Activated CD4-positive, alpha-beta memory T cell treated with anti-CD3 and anti-CD28 coated beads, Interleukin-2, amount 10 ng/mL, durations not matched to agents 7 days and 5 days (primary cell): ENCODE measurements at places on chromosomes 7 and 10. TPM values are rescaled to one million over a fixed set of nuclear protein-coding genes. Genes with fewer than 3 reads are reported as not detected.
A peak's percentile ranks its signal among the peaks of the same experiment; 100 is the strongest.

DNA sequence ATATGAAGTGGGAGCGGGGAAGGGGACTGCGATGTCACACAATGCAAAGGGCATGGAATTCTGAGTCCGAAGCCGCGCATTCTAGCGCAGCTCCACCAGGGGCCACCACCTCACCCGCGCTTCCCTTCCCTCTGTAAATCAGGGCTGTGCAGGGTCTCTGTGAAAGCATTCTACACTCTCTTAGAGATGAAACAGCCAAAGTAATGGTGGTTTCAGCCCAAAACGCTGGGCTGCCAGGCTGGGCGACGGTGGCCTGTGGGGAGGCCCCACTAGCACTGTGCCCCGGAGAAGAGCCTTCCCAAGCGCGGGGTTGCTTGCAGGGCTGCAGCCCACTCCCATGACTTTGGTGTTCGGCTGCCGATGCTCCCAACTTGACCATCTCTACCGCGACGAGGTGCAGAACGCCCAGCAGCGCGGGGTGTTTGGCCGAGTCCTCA, 11.4 kb downstream of the ATG9B start:
- DNase-seq, result no peak
- H3K27ac ChIP-seq, result peak overlapping the region; percentile 97
- H3K36me3 ChIP-seq, result peaks cover 21% of the 10 kb centered on the region
- no peaks in the 10 kb centered on the region for H3K27me3 ChIP-seq
- H3K4me1 ChIP-seq, result peaks cover 86% of the 10 kb centered on the region
- H3K4me3 ChIP-seq, result peak overlapping the region; percentile 57

Gene TMEM229A
- total RNA-seq, result not detected

GRCh38 chr10:80064120-80064886, 14.2 kb upstream of the TMEM254 start:
- peaks cover 5% of the 10 kb centered on the region for H3K27me3 ChIP-seq
- no peak overlapping the region for H3K4me3 ChIP-seq
- no peak for DNase-seq
- H3K36me3 ChIP-seq, result no peaks in the 10 kb centered on the region
- H3K4me1 ChIP-seq, result no peaks in the 10 kb centered on the region

Gene TEX47
- not detected for total RNA-seq

Gene ADCYAP1R1
- not detected for total RNA-seq

DNA sequence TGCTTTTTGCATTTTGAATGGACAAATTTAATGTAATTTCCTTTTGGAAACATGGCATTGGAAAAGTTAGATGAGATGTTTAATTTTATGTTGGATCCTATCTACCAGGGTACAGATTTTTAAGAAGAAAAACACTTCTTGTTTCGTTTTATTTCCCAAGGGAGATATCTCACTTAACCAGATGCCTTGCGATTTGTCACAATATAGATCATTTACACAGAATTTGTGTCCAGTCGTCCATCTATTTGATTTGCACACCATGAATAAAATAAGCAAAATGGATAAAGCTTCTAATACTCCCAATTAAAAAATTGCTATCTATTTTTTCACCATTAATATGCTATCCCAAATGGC, 25.7 kb downstream of the HDAC9 start:
- no peak overlapping the region for H3K27ac ChIP-seq
- no peaks in the 10 kb centered on the region for H3K27me3 ChIP-seq
- no peak for DNase-seq
- no peaks in the 10 kb centered on the region for H3K36me3 ChIP-seq
- no peak overlapping the region for H3K4me3 ChIP-seq
- H3K4me1 ChIP-seq, result peaks cover 2% of the 10 kb centered on the region

DNA sequence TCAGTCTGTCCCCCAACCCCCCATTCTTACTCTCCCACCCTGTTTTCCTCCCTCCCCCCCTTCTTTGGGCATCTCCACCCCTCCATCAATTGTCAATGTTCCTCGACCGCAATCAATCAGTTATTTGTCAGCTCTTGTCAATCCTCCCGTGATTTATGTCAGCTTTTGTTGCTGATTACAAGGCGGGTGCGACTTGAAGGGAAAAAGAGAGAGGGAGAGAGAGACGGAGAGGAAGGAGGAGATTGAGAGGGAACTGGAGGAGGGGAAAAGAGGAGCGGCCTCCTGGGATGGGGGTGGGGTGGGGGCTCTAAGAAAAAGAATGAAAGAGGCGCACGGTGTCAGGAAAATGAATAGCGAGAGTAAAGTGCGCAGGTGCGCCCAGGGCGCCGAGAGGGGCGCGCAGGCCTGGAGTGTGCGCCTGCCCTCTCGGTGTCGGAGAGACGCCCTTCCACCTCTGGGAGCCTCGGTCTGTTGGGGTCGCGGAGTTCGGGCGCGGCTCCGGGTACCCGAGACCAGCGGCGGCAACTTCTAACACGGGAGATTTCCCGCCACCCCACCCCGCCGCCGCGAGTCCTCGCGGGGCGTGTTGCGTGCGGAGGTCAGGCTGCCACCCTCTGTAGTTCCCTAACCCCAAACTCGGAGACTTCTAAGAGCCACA, 1.1 kb upstream of the ZNF503 start:
- peaks cover 32% of the 10 kb centered on the region for H3K4me1 ChIP-seq
- peaks cover 3% of the 10 kb centered on the region for H3K36me3 ChIP-seq
- peaks cover 73% of the 10 kb centered on the region for H3K27me3 ChIP-seq
- no peak overlapping the region for H3K27ac ChIP-seq
- H3K4me3 ChIP-seq, result peak overlapping the region; percentile 75
- DNase-seq, result no peak

Gene PRXL2A
- 5.2 TPM for total RNA-seq

DNA sequence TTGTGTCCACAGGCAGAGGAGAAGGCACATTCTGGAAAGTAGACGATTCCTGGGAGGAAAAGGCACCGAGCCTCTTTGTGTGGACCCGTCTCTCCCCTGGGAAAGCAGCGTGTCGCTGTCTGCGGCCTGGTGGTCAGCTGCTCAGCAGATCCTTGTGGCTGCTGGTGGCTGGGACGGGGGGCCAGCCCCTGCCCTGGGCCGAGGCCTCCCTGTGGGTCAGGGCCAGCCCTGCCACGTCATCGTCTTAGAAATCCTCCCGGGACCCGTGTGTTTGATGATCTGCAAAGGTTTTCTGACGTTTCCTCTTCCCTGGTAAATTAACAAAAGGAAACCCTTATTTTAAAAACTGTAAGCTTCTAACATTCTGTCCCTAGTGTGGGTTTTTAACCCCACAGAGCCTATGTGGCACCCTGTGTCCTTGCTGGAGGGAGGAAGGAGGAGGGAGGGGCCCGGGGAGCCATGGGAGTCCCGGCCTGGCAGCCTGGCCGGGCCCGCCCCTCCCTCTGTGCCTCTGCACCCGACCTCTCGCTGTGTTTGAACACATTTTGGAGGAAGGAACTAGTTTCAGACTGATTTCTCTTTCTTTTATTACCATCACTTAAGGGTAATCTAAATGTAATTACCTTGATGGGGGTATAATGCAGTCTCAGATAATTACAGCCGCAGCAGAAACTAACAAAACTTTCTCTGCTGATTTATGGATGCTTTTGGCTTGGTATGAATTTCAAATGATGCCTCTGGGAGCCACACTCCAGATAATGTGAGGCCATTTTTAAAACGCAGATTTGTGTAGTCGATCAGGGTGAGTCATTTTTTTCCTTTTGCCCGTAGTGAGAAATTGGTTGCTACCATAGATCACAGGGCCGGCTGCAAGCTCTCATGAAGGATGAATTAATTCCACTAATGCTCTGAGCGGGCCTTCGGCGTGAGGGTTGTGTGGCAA, 85.5 kb downstream of the NKX6-2 start:
- no peak for DNase-seq
- no peak overlapping the region for H3K27ac ChIP-seq
- H3K27me3 ChIP-seq, result no peaks in the 10 kb centered on the region
- H3K36me3 ChIP-seq, result no peaks in the 10 kb centered on the region
- no peak overlapping the region for H3K4me3 ChIP-seq
- peaks cover 10% of the 10 kb centered on the region for H3K4me1 ChIP-seq

Gene TBC1D12
- total RNA-seq, result 0.30 TPM

DNA sequence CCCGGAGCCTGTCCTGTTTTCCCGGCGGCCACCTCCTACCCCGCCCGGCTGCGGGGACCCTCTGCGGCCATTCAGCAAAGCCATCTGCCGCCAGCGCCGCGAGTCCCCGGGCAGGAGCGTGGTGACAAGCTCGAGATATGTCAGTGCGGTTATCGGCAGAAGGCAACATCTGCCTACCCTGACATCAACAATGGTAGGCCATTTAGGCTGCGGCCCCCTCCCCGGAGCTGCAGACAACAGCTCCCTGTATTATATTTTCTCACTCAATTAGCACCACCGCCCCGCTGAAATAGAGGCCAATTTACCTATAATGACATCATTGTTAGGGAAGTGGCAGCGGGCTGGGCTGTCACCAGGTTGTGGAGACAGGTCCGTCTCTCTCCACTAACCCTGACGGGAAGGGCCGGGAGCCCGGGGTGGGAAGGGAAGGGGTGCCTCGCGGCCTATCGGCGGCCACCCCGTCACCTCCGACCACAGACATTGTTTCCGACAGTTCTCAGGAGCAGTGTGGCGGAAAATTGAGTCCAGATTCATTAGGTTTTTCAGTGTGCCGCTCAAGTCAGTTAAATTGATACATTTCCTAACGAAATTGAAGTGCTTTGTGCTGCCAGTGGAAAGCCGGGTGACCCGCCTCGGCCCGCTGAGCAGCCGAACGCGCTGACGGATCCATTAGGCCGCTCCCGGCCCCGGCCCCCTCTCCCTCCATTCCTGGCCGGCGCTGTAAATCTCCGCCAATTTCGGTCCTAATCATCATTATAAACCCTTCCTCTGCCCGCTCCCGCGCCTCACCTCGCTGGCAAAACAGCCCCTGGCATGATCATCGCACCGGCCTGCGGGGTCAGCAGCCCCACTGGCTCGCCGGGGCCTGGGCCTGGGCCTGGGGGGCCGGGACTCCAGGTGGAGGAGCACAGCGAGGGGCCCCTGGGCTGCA, 43.0 kb downstream of the UNCX start:
- H3K27ac ChIP-seq, result no peak overlapping the region
- H3K4me1 ChIP-seq, result no peaks in the 10 kb centered on the region
- H3K4me3 ChIP-seq, result no peak overlapping the region
- H3K36me3 ChIP-seq, result no peaks in the 10 kb centered on the region
- no peaks in the 10 kb centered on the region for H3K27me3 ChIP-seq

DNA sequence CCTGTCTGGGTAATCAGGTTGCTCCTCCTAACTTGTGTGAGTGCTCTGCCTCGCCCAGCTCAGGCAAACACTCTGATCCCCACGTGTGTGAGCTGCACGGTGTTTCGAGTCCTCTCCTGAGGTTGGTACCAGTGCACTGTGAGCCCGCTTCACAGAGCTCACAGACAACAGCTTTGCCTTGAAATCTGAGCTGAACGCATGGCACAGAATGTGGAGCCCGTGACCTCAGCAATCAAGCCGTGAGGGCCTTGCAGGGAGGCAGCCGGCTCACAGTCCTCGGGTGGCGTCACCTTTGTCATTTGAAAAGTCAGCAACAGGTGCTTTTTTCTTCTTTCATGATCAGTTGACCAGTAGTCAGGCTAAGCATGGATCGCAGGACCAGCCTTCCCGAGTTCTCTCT, 60.2 kb upstream of the ADGRA1 start:
- H3K27me3 ChIP-seq, result no peaks in the 10 kb centered on the region
- H3K4me3 ChIP-seq, result no peak overlapping the region
- DNase-seq, result no peak
- no peaks in the 10 kb centered on the region for H3K36me3 ChIP-seq

Gene CLCN1
- total RNA-seq, result 0.10 TPM

Gene INSYN2A
- not detected for total RNA-seq

Gene APBB1IP
- 80.9 TPM for total RNA-seq

Gene NEURL1
- 1.1 TPM for total RNA-seq

DNA sequence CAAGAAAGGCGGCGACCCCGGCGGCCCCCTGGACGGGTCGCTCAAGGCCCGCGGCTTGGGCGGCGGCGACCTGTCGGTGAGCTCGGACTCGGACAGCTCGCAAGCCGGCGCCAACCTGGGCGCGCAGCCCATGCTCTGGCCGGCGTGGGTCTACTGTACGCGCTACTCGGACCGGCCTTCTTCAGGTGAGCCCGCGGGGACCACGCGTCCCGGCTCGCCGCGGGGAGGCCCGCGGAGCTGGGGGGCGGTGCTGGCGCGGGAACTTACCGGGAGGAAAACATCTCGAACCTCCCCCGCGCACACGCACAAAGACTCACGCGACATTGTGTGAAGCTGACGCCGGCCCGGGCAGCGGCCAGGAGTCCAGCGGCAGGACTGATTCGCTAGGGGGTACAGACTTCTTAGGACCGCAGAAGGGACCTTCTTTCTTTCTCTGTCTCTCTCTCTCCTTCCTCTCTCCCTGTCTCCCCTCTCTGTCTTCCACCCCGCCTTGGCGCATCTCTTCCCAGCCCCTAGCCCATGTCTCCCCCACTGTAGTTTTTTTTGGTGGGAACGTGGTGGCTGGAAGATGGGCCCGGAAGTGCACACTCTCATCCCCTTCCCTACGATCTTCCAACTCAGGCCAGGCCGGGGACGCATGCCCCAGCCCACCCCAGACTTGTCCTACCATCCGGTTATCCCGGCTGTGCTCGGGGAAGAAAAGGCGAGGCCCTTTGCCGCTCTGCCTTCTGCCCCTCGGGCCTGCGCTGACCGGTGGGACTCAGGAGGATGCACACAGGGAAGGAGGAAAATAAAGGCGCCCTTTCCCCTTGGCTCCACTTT, 1.2 kb downstream of the EN2 start:
- peaks cover 11% of the 10 kb centered on the region for H3K4me1 ChIP-seq
- peaks cover 81% of the 10 kb centered on the region for H3K27me3 ChIP-seq
- no peak overlapping the region for H3K4me3 ChIP-seq
- no peak for DNase-seq
- peak overlapping the region; percentile 58 for H3K27ac ChIP-seq
- H3K36me3 ChIP-seq, result peaks cover 11% of the 10 kb centered on the region

Gene DLG5
- 9.9 TPM for total RNA-seq

DNA sequence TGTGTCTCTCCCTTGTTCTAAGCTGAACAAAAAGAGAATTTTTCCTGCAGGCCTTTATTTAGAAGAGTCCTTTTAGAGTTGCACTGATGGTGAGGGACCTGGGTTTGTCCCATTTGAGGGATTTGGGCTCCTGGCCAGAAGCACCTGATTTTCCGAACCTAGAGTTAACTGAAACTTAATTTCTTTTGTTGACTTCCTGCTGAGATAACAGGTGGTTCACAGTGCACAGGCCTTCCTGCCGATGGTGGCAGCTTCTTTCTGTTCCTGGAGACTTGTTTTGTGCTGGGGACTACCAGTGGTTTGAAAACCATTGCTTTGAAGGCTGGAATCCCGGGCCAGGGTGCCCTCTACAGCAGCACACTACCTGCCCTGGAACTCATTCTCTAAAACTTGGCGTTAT, 99.2 kb downstream of the SUGCT start:
- no peak overlapping the region for H3K4me3 ChIP-seq
- peaks cover 4% of the 10 kb centered on the region for H3K4me1 ChIP-seq
- no peak overlapping the region for H3K27ac ChIP-seq
- H3K27me3 ChIP-seq, result no peaks in the 10 kb centered on the region

Gene SFRP4
- total RNA-seq, result not detected

GRCh38 chr7:129865093-129865924, 87.5 kb downstream of the UBE2H start:
- H3K27ac ChIP-seq, result no peak overlapping the region
- H3K4me3 ChIP-seq, result no peak overlapping the region
- no peaks in the 10 kb centered on the region for H3K27me3 ChIP-seq

Gene ASIC3
- total RNA-seq, result 6.2 TPM
